ENCODE measurements at places on chromosomes 13 and 19.

GRCh38 chr19:3276341-3276799 lies 51.9 kb downstream of the CELF5 start:
- DNase-seq = no peak

DNA sequence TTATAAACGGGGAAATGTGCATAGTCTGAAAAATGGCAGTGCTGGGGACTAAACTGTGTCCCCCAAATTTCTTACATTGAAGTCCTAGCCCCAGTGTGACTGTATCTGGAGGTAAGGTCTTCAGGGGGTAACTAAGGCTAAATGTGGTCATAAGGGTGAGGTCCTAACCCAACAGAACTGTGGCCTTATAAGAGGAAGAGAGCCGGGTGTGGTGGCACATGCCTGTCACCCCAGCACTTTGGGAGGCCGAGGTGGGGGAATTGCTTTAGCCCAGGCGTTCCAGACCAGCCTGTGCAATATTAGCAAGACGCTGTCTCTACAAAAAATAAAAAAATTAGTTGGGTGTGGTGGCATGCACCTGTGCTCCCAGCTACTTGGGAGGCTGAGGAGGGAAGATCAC lies 17.8 kb downstream of the PROZ start:
- DNase-seq = no peak

DNA sequence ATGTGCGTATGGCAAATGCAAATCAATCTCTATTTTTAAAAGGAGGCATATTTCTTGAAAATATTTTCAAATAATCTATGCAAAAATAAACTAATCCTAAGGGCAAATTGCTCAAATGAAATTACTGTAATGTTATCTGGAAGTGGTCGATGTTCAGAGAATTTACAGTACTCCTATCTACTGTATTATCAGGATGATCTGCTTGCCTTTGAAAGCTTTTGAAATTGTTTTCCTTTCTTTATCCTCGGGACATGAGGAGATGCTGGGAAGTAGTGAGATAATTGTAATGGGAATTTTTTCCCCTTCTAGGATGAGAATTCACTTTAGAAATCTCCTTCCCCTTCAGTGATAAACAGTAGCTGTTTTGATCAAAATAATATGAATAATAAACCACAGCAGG lies 577.2 kb upstream of the MIR17HG start:
- DNase-seq = no peak

GRCh38 chr13:79011179-79011578 lies 352.2 kb upstream of the OBI1 start:
- no peak for DNase-seq

GRCh38 chr13:112443191-112443994 lies 67.2 kb downstream of the SPACA7 start:
- DNase-seq = no peak

GRCh38 chr19:53664760-53665159 lies 33.0 kb downstream of the DPRX start:
- DNase-seq = no peak

DNA sequence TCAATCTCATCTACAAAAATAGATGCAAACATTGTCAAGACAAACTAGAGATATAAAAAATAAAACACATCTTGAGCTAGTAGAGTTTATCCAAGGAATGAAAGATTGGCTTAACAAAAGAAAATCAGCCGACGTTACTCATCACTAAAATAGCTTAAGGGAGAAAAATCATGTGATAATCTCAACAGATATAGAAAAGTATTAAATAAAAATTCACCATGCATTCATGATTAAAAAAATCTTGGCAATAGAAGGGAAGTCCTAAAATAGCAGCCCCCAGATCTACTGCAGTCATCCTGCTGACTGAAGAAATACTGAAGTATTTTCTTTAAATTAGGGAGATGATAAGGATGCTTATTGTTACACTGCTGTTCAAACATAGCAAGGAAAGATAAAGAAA lies 12.6 kb upstream of the DCLK1 start:
- DNase-seq = no peak

DNA sequence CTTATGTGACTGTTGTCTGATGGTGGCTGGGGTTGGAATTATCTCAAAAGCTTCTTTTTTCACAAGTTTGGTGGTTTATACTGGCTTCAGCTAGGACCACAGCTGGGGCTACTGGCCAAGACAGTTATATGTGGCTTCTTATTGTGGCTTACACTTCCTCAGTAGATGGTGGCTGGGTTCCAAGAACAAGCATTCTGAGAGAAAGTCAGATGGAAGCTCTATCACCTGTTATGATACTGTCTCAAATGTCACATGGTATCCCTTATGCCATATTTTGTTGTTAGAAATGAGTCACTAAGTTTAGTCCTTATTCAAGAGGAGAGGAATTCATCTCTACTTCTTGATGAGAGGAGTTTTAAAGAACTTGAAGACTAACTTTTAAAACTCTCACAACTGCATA lies 41.6 kb downstream of the NDFIP2 start:
- DNase-seq = no peak

DNA sequence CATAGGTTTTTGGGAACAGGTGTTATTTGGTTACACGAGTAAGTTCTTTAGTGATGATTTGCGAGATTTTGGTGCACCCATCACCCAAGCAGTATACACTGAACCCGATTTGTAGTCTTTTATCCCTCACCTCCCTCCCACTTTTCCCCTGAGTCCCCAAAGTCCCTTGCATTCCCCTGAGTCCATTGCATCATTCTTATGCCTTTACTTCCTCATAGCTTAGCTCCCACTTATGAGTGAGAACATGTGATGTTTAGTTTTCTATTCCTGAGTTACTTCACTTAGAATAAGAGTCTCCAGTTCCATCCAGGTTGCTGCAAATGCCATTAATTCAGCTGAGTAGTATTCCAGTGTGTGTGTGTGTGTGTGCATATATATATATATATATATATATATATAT lies 97.2 kb upstream of the EDNRB start:
- no peak for DNase-seq

- DNase-seq = no peak
These were observed 70.9 kb downstream of the SPRYD7 start for GRCh38 chr13:49865218-49865617.

- DNase-seq = no peak
These were observed 45.9 kb upstream of the ATP11A start for GRCh38 chr13:112643759-112644459.

GRCh38 chr19:1827566-1828278 lies 15.6 kb upstream of the ATP8B3 start:
- DNase-seq = no peak

DNA sequence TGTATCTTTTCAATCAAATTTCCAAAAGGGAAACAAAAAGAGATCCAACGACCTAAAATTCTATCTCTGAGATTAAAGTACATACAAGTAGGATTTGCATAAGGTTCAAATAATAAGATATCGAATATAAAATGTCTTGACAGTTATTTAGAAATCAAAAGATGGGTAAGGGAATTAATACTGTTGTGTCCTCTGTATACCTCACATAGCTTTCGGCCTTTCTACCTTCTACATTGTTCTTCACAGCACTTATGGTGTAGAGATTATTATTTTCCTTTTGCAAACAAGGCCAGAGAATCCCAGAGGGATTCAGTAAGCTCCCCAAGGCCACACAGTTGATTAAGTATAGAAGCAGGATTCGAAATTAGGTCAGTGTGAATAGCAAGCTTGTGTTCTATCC lies 403.6 kb downstream of the SPRY2 start:
- DNase-seq = no peak

DNA sequence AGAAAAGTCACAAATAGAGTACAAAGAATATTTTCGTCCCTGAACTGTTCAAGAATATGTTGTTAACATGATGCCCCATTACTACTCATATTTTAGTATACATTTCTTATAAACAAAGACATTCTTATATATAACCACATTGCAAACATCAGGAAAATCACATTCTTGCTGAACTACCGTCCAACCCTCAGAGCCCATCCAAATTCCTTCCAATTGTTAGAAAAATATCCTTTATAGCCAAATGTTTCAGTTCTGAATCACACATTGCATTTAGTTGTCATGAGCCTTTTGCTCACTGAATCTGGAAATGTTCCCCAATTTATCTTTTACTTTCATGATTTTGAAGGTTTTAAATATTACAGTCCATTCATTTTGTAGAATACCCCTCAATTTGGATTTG lies 467.8 kb upstream of the ARGLU1 start:
- no peak for DNase-seq

GRCh38 chr13:91719033-91719432 lies 320.6 kb downstream of the GPC5 start:
- DNase-seq = no peak

DNA sequence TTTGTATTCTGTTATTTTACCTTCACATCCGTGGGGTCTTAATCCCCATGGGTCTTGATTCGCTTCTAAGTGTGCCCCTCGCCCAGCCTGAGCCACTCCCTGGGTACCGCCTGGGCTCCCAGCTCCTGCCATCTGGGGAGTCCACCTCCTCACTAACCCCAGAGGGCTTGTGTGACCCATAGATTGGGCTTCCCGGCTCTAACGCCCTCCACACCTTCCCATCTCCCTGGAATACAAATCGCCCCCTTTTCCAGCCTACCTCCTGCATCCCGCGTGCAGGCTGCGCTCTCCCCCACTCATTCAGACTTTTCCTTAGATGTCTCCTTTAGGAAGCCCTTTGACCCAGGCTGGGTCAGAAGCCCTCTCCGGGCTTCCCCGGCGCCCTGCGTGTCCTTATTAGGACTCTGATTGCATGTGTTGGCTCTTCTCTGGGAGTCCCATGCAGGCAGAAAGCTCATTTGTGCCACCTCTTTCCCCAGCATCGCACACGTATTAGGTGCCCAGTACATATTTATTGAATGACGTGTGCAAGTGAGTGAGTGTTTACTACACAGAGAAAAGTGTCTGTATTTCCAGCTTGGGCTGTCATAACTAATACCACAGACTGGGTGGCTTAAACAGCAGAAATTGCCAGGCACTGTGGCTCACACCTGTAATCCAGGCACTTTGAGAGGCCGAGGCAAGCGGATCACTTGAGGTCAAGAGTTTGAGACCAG lies 757 bp downstream of the CCDC124 start:
- no peak for DNase-seq

DNA sequence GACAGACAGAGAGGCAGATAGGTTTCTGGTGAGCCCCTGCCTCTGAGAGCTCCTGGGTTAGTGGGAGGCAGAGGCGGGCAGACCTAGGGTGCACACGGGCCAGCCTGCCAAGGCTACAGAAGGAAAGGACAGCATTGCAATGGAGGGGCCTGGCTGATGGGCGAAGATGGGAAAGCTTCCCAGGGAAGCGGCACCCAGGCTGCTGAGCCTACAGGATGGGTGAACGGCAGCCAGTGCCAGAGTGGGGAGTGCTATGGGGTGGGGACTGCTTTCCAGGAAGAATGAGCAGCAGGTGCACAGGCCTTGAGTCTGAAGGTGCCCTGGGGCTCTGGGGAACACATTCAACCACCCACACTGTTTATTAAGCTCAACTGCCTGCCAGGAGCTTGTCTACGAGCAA lies 702 bp upstream of the MAG start:
- no peak for DNase-seq

- no peak for DNase-seq
These were observed 90.7 kb downstream of the ATP8A2 start for GRCh38 chr13:25462301-25463125.

DNA sequence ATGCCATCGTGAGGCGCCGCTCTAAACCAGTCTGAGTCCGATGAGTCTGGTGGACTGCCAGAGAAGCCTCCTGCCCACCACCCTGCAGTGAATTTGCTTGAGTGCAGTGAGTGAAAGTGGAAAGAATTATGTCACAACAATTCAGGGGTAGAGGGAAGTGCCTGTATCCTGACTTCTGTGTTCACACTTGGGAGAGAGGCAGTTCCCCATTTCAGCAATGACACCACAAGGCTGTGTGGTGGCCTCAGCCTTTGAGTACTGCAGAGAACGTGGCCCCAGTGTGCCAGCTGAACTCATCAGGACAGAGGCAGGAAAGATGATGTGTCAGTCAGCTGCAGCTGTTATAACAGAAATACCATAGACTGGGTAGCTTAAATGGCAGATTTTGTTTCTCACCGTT lies 155.6 kb downstream of the COG6 start:
- no peak for DNase-seq

GRCh38 chr13:31195616-31196015 lies 4.2 kb upstream of the B3GLCT start:
- DNase-seq = no peak

- no peak for DNase-seq
These were observed 756.5 kb upstream of the KLHL1 start for GRCh38 chr13:70864731-70865130.

All from stimulated activated CD8-positive, alpha-beta memory T cell treated with anti-CD3 and anti-CD28 coated beads, Interleukin-2, amount 100 ng/mL, for 1 hour (primary cell).